Fibroblast of skin of right quadriceps (primary cell): ENCODE measurements at places on chromosomes 1 and 21.

DNA sequence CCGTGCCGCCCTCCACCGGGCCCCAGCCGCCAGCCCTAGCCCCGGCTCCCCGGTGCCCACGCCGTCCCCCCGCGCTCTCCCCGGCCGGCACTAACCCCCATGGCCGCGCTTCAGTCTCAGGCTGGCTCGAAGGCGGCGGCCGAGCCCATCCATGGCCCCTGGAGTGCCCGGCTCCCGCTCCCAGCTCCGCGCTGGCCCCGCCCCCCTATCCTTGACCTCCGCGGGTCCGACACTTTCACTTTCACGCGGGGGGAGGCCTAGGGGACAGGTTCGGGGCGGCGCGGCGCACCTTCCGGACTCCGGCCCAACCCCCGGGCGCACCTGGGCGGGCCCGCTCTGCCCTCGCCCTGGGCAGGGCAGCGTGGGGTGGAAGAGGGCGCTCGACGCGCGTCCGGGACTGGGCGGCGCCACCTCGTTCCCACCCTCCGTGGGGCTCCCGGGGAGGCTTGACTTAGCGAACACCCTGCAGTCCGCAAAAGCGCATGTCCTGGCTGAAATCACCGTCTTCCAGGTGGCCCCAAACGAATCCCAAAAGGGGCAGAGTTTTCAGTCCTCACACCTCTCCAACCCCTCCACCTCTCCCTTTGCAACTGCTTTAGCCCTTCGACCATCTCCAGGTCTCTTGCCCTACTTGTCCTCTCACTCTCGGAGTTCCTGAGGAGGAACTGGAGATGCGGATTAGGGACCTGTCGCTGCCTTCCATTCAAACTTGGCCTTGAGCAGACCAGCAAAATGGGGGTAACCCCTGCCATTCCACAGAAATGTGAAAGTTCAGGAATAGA, 3.9 kb upstream of the DENND2D start:
- no peak for DNase-seq

DNA sequence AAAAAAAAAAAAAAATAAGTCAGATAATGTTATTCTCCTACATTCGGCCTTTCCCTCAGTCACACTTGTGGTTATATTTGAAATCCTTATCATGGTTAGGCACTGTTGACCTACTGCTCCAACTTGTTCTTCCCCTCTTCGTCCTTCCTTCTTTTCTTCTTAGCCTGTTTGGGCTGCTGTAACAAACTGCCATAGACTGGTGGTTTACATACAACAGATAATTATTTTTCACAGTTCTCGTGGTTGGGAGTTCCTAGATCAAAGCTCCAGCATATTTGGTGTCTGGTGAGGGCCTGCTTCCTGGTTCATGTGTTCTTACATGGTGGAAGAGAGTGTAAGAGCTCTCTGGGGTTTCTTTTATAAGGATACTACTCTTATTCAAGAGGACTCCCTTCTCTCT, 73.4 kb downstream of the RABGAP1L start:
- no peak for DNase-seq

DNA sequence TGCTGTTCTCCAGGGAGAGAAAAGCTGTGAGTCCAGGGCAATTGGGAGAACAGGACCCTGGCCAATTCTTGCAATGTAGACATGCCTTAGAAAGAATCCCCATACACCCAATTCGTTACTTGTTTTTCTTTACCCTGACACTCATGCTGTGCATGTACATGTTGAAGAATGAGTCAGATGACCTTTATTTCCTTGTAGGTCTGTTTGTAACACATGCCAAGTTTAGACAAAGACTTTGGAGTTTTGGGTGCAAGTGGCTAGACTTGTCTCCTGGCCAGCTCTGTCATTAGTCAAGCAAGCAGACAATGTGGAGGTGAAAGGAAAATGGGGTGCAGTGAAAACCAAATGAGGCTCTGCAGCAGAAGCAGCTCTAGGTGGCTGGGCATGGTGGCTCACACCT, 38.1 kb downstream of the GNPAT start:
- DNase-seq: no peak

GRCh38 chr1:156419854-156420204, 50.8 kb downstream of the RHBG start:
- no peak for DNase-seq

DNA sequence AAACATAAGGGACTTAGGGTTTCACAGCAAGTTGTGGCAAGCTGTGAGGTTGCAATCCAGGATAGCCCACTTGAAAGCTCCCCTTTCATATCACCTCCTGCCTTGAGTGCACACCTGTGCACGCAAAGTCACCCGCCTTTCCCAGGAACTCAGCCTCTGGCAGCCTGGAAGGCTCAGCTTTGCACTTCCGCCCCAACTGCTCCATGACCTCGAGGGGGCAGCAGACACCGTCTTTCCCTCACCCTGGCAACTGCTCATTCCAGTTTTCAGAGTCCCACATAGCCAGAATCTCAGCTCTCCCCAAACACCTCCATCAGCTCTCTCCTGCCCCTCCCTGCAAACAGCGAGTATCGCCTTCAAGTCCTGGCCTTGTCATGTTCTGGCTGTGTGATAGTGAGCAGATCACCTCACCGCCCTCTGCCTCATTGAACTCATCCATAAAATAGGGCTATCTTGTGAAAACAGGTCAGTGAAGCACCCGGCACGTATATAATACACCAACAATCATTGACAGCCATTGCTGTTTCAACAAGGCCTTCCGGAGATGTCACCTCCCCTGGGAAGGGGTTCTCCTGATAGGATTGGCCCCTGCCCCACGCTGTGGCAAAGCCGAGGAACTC, 32.2 kb upstream of the EPB41 start:
- DNase-seq: peak; percentile 85
